Fibroblast of skin of back (primary cell): ENCODE measurements at places on chromosomes 7 and 10.

DNA sequence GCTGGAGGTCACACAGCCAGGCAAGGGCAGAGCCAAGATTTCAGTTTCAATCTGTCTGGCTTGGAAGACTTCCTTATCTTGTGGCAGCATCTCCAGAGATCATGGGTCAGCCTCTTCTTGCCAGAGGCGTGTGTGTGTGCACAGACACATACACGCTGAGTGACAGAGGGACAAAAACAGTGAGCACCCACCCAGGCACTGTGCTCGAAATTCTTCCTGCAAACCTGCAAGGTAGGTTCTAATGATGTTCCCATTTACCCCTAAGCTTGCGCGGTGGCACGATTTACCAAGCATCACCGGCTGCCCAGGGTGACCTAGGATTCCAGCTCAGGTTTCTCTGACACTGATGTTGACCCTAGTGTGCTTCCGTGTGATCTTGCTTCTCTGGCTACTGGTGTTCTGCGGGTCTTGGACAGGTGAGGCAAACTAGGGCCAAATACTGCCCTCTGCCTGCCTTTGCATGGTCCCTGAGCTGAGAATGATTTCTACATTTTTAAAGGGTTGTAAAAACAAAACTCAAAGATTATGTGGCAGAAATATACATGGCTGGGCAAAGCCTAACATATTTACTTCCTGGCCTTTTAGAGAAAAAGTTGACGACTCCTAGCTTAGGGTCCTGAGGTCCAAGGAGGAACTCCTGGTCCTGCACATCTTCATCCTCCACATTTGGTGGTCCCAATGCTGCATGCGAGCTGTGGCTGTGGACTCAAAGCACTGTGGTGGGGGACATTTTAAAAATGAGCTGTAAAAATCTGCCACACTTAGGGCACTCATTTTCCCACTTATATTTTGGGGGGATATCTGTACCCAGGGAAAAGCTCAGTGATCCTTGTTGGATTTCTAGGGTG is 268.5 kb downstream of the RPS24 start:
- DNase-seq, result no peak

GRCh38 chr7:142797391-142798377 is 26.9 kb downstream of the PRSS2 start:
- no peak for DNase-seq

DNA sequence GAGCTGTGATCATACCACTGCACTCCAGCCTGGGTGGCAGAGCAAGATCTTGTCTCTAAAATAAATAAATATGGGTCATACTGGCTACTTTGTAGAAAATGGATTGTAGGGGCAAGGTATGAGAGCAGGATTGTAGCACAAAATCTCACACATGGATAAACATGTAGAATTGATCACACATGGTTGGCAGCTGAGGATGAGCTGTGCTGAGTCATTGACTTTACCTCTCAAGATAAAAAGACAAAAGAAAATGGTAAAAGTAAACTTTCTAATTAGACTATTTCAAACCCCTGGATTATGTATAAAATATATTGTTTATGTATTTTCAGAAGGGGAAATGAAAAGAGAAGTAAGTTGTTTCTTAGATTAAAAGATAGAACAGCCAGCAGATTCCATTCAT is 69.3 kb downstream of the APBB1IP start:
- DNase-seq, result no peak

DNA sequence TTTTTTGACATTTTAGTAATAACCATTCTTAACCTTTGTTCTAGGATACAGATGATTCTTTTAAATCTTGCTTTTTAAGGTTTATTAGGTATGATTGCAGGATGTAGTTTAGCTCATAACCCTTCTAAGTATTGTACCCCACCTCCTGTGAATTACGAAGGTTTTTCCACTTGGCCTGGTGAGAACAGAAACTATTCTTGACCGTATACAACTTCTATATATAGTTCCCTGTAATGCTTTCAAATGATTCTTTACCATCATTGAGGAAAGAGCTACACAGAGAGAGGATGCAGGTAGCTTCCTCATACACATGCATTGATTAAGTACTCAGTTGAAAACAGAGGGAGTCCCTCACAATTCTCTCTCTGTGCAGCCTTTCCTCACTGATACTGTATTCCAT is 86.3 kb downstream of the PALS2 start:
- no peak for DNase-seq

GRCh38 chr10:25245165-25245564 is 70.4 kb downstream of the GPR158 start:
- no peak for DNase-seq

DNA sequence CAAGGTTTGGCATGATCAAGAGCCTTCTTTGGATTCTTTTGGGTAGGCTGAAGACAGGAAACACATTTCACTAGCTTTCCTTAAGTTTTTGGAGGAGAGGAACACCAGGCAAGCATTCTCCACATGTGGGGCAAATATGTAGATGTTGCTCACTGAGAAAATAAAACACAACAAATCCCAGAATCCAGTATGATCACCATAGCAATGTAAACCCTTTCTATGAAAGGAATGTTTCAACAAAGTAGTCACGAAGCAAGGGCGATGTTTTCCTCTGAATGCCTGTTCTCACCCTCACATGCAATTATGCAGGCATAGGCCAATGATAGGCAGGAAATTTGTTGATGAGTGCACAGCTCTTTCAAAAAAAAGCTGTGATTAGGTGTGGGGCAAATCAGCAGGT is 20.5 kb upstream of the CEP41 start:
- peak; percentile 71 for DNase-seq

- DNase-seq, result no peak
Measured at GRCh38 chr10:109880886-109881768, 42.2 kb downstream of the XPNPEP1 start.

DNA sequence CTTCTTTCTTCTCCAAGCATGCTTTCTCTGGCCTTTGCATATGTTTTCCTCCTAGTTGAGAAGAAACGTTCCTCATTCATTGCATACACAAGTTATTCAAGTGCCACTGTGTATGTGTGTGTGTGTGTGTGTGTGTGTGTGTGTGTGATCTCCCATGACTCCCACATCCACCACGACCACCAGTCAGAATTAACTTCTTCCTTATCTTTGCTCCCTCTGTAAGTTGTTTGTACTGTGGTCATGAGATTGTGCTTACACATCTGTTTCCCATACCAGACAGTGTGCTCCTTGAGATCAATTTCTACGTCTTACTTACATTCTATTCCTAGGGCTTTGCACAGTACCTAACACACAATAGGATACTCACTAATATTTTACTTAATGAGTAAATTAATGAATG is 22.4 kb upstream of the FAM13C start:
- DNase-seq, result no peak

DNA sequence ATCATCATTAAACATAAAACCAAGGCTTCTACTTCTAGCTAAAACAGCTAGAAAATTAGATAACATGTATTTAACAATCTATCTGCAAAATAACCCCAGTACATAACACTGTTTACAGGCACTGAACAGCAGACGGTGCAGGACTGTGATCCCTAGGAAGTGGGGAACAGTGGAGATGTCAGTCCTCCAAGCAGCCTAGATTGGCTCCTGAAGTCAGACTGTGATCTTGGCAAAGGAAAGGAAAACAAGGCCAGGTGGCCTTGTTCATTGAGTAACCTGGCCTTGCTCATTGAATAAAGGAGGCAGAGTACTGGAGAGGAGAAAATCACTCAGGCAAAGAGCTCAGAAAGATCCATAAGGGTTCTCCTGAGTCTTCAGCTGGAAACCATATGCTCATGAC is 77.7 kb upstream of the DIP2C start:
- no peak for DNase-seq

GRCh38 chr10:4024027-4024426 is 239.0 kb upstream of the KLF6 start:
- peak; percentile 55 for DNase-seq

GRCh38 chr10:111221682-111222480 is 145.1 kb downstream of the ADRA2A start:
- no peak for DNase-seq

DNA sequence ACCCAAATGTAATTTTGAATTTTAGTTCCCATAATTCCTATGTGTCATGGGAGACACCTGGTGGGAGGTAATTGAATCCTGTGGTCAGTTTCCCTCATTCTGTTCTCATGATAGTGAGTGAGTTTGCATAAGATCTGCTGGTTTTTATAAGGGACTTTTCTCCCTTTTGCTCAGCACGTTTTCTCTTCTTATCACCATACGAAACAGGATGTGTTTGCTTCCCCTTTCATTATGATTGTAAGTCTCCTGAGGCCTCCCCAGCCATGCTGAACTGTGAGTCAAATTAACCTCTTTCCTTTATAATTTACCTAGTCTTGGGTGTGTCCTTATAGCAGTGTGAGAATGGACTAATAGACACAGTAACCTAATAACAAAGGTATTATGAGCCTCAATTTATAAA is 36.1 kb upstream of the ZNF736 start:
- no peak for DNase-seq

DNA sequence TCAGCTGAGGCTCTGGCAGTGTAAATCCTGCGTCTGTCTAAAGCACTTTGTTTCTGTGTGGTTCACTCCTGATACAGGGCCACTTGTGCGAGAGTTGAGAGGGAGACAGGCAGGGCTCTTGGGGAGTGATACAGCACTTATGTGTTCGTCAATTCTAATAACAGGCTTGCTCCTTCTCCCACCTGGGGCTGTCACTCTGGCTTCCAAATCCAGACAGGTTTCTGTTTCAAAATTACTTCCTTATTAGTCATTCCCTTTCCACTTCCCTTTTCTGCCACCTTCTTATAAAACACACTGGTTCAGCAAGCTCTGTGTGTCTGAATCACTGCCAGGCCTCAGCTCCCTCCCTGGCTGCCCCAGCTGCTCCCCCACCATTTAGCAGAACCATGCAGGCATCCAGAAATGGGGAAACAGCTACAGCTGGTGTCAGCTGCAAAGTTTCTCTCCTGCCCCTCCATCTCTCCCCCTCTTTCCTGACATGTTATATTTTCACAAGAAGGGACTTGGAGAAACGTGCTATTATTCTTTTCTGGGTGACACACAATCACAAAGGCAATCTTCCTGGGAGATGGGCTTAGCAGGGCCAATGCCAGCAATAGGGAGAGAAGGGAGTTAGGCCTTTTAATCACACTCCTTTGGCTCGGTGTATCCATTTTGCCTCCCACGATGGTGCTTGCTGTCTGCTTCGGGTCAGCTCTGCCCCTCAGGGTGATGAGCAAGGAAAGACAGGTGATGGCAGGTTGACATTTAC is 58.4 kb upstream of the ZNRF2 start:
- peak; percentile 5 for DNase-seq

- peak; percentile 45 for DNase-seq
Measured at GRCh38 chr7:34430456-34430855, 227.6 kb upstream of the NPSR1 start.

GRCh38 chr10:11279314-11279713 is 261.6 kb downstream of the CELF2 start:
- no peak for DNase-seq

- peak; percentile 10 for DNase-seq
Measured at GRCh38 chr7:15178065-15178464, 275.5 kb upstream of the DGKB start.

DNA sequence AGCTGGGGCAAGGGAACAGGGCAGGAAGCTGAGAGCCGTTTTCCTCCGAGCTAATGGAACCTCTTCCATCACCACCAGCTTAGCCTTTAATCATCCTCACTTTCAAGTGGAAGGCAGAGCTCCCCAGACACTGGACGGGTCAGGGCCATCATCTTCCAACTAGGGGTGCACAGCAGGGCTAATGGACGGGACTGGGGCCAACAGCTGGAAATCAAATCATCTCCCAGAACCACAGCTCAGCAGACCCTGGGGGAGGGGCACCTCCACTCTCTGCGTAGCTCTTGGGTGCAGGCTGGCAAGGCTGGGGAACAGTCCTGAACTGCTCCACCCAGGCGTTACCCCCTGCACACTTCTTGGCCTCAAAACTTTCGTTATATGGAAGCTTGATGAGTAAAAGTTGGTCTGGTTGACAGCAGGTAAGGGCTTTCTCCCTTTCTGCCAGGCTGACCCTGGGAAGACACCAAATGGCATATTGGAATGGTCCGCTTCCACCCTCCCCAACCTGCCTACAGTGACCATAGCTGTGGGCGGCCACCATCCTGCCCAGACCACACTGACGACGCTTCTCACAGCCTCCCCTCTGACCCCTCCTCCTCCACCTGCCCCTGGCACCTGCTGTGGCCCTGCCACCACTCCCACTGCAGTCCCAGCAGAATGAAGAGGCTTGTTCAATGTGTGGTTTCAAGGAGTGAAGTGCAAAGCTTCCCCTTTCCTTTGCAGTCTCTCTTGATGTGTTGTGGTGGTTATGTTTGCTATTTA is 51.7 kb upstream of the RET start:
- DNase-seq, result no peak

- peak; percentile 29 for DNase-seq
Measured at GRCh38 chr7:93883078-93883916, 7.3 kb downstream of the TFPI2 start.

GRCh38 chr7:83305027-83305426 is 142.3 kb upstream of the PCLO start:
- no peak for DNase-seq

- DNase-seq, result peak; percentile 67
Measured at GRCh38 chr10:97553575-97554031, 19.0 kb upstream of the ANKRD2 start.

DNA sequence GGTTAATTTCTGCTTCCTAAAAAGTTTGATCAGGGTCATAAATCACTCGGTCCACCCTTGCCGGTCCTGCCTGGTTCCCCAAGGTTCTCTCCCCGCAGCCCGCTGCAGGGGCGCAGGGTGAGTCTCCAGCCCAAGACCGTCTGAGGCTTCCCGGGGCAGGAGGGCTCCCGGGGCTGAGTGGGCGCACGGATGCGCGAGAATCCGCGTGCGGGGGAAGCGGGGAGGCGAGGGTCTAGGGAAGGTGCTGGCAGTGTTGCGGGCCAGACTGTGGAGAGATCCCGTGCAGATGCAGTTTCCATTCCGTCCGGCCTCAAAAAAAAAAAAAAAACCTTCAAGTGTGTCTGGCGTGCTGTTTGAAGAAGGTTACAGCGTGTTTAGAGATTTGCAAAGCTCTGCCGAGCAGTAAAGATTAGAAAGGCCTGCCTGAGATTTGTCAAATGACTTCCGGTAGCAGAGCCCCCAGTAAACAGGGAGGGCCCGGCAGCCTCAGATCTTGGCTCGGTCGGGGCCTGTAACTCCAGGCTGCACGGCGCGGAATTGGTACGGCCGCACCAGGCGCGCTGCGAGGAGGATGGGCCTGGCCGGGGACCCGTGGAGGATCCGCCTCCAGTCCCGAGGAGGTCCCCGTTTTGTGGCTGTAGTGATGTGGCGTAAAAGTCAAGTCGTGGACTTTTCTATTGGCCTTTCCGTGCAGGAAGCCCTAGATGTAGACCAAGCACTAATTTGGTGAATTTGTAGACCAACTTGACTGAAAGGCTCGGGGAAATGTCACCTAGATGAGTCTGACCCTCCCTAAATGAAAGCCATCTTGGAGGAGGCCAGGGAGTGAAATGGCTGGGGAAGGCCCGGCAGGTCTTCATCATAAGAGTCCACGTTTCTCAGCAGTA is 293.2 kb upstream of the NFE2L3 start:
- no peak for DNase-seq
